Fibroblast of villous mesenchyme (primary cell): ENCODE measurements at places on chromosomes 3 and 15. TPM values are rescaled to one million over a fixed set of nuclear protein-coding genes. Genes with fewer than 3 reads are reported as not detected.

The ZBED2 gene
- total RNA-seq = under 0.01 TPM in 1 of 2 replicates, not detected in the other

DNA sequence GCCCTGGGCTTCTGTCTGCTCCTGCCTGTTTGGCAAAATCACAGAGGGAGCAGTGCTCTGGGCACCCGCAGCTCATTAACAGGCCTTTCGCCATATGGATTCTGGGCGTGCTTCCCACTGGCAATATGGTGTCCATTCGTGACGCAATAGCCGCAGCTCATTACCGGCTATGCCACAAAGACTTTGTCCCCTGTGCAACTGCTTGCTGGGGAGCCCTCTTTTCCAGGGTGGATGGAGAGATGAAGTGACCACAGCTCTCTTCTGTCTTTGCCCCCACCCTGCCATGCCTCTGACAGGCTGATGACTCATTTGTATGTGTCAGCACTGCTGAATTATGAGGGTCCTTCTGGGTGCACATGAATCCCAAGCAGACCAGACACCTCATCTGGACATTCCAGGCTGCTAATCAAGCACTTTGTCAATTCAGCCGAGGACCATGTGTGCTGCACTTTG is 214.3 kb upstream of the FEZF2 start:
- peak; percentile 77 for DNase-seq

GRCh38 chr3:104960579-104960978 is 406.1 kb upstream of the ALCAM start:
- no peak for DNase-seq

The GPR27 gene
- total RNA-seq = not detected in 2 replicates

DNA sequence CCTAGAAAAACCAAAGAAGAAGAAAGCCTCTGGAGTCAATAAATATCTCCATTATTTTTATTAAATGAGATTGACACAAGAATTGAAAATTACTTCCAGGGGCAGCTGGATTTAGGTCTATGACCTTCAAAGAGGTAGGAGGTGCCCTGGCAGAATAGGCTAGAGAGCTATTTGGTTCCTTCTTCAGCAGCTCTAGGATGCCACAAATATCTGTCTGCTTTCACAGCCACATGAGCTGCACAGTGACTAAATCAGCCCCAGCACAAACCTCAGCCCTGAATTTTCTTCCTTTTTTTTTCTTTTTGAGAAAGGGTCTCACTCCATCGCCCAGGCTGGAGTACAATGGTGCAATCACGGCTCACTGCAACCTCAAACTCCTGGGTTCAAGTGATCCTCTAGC is 223.5 kb downstream of the ABHD5 start:
- DNase-seq = no peak
